ENCODE measurements at places on chromosomes 1 and 21. TPM values are rescaled to one million over a fixed set of nuclear protein-coding genes. Genes with fewer than 3 reads are reported as not detected.

Gene S100A7A
- not detected for total RNA-seq

Gene OR2G6
- total RNA-seq: not detected

Gene NBPF20
- 6.1 TPM for total RNA-seq

Gene TNFRSF18
- total RNA-seq: not detected

Gene PTCH2
- 2.9 TPM for total RNA-seq

Gene NFASC
- 6.9 TPM for total RNA-seq

Gene SELE
- total RNA-seq: not detected

Gene LEMD1
- 15.2 TPM for total RNA-seq

Gene TNFRSF4
- 0.33 TPM for total RNA-seq

Gene TMPRSS2
- total RNA-seq: 23.7 TPM

Gene IPO9
- total RNA-seq: 94.9 TPM

Gene CFAP74
- 0.93 TPM for total RNA-seq

Gene AGT
- total RNA-seq: 12.5 TPM

Gene TMPRSS15
- not detected for total RNA-seq

Gene FGR
- total RNA-seq: not detected

Gene TXNDC12
- total RNA-seq: 70.1 TPM

Gene PLCH2
- not detected for total RNA-seq
